ENCODE measurements at places on chromosomes 6 and 20. TPM values are rescaled to one million over a fixed set of nuclear protein-coding genes. Genes with fewer than 3 reads are reported as not detected.

Gene TAF4
- total RNA-seq = 5.7 TPM

Gene HCK
- not detected for total RNA-seq

Gene SYNJ2
- total RNA-seq = 91.0 TPM

Gene PTGIS
- 121 TPM for total RNA-seq

Gene PSORS1C1
- total RNA-seq = 3.6 TPM

Gene PDYN
- not detected for total RNA-seq

Gene NOP56
- total RNA-seq = 122 TPM

Gene GJA1
- 563 TPM for total RNA-seq

Gene HAO1
- not detected for total RNA-seq

Gene CST4
- total RNA-seq = 0.33 TPM

Gene RIPOR2
- 2.9 TPM for total RNA-seq

Gene SIRPB2
- total RNA-seq = not detected

Gene BPI
- 0.30 TPM for total RNA-seq

Gene ERGIC3
- total RNA-seq = 518 TPM

Gene MYBL2
- total RNA-seq = 1.3 TPM

Gene IMPG1
- not detected for total RNA-seq

Gene INSM1
- total RNA-seq = not detected

Gene C6orf163
- total RNA-seq = 1.2 TPM

Gene MOXD1
- total RNA-seq = 41.5 TPM

Gene ZC3H12D
- 0.33 TPM for total RNA-seq

Gene NKX2-2
- not detected for total RNA-seq

Gene LINC00237
- not detected for total RNA-seq

Gene OPN5
- total RNA-seq = not detected

Gene AVP
- not detected for total RNA-seq
